ENCODE measurements at places on chromosomes 1 and 21.

GRCh38 chr1:54095546-54096226 is 42.3 kb downstream of the TCEANC2 start:
- DNase-seq: no peak

DNA sequence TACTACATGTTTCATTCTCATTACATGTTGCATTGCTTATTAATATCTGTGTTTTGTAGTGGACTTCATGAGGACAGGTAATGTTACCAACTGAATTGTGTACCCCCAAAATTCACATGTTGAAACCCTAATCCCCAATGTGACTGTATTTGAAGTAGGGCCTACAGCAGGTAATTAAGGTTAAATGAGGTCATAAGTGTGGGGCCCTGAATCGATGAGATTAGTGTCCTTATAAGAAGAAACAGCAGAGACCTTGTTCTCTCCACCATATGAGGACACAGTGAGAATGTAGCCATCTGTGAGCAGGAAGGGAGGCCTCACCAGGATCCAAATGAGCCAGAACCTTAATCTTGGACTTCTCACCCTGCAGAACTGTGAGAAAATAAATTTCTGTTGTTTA is 15.0 kb upstream of the IFNAR1 start:
- no peak for DNase-seq

- DNase-seq: peak; percentile 23
Measured at GRCh38 chr1:201693890-201694607, 134.9 kb upstream of the IPO9 start.

DNA sequence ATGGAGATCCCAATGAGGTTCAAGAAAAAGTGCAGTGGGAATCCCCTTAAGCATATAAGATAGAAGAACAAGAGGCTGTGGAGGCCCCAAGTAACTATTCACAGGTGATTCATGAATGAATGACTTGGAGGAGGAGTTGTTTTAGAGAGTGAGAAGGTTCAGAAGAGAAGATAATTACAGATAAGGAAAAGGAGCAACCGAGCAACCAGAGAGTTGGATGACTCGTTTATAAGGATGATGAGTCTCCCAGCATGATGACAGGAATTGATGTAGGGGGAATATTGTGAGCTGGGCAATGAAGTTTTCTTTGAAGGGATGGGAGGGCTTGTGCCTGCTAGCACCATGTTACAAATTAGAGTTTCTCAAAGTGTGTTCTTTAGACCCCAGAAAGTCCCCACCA is 9.8 kb downstream of the C8A start:
- no peak for DNase-seq

- DNase-seq: no peak
Measured at GRCh38 chr1:88735909-88736308, 51.8 kb downstream of the PKN2 start.

GRCh38 chr1:218336328-218336727 is 8.8 kb upstream of the TGFB2 start:
- no peak for DNase-seq

DNA sequence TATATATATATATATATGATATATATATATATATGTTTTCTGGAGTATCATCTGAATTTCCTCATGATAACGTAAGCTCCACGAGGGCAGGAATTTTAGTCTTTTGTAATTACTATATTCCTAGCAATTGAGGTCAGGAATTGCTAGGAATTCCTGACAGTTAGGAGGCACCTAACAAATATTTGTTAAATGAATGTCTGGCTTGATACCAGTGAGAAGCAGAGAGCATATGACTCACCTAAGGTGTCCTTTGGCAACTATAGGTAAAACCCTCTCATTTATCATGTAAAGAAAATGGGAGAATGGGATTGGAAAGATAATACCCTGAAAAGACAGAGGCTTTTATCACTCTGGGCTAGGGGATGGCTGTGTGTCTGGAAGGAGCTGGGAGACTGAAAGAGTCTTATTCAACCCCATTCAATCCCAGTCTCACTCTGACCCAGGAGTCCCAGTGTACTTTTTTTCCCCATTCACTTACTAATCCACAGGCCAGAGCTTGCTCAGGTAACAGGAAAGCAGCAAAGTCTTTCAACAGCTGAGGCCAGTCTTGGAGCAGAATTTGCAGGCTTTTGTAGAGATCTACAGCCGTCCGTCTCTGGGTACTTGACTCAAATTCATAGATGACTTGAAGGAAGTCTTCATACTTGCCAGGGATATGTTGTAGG is 71.2 kb downstream of the DAP3 start:
- no peak for DNase-seq

GRCh38 chr1:93738926-93739325 is 57.3 kb upstream of the BCAR3 start:
- DNase-seq: no peak

DNA sequence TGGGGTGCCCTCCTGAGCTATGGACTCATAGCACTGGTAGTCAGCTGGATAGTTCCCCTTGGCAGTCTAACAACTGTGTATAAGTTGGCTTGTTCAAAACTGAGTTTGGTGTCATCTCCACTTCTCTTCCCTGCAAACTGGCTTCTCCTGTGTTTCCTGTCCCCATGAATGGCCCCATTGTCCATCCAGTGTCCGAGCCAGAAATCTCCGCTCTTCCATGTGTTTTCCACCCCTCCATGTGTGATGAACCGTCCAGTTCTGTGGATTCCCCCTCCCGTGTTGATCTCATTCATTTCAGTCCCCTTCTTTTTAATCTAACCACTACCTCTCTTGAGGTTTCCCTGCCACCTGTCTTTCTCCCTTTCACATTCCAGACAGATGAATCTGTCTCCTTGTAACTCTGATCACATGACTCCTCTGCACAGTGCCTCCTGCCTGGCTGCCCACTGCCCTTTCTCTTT is 195.7 kb downstream of the ROR1 start:
- DNase-seq: no peak

GRCh38 chr1:52662645-52663313 is 29.8 kb downstream of the SHISAL2A start:
- no peak for DNase-seq

DNA sequence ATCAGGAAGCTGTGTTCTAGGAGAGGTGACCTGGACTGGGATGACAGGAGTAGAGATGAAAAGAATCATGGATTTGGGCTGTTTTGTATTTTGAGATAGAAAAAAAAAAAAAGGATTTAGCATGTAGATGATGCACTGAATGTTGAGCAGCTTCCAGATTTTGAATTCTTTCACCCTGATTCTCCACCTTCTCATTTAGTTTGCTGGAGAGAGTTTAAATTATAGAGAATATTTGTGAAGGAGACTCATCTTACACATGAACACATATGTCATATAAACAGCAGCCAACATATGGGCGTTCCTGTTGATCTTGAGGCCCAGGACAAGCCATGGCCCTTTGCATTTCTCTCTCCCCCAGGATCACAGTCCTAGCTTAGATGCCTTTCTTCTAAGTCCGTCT is 7.4 kb downstream of the RPTN start:
- no peak for DNase-seq

DNA sequence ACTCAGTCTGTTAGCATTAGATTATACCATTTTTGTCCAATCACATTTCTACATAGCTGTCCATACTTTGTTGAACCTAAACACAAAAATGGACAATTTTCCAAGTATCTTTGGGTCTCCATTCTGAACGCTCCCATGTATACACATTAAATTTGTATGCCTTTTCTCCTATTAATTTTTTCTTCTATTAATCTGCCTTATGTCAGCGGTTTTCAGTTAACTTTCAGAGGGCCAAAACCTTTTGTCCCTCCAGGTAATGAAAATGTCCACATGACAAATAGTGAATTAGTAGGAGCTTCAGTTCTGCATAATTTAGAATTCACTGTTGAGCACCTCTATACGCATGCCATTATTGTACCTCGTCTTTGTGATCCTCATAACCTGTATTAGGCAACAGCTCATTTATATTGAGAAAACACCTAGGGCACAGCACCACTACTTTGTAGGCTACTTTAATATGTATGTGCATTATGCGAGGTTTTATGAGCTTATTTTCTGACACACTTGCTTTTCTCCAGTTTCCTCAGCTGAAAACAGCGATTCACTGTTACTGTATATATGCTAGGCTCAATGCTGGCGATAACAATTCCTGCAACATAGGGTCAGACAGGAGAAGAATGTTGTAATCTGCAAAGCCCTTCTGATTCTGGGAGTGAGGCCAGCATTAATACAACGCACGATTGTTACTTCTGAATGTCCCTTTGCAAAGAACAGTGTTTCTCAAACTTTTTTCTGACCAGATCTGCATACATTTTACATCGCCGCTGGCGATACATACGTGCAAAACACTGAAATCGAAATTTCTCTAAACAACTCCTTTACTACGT is 1.1 kb upstream of the ABCD3 start:
- DNase-seq: no peak

DNA sequence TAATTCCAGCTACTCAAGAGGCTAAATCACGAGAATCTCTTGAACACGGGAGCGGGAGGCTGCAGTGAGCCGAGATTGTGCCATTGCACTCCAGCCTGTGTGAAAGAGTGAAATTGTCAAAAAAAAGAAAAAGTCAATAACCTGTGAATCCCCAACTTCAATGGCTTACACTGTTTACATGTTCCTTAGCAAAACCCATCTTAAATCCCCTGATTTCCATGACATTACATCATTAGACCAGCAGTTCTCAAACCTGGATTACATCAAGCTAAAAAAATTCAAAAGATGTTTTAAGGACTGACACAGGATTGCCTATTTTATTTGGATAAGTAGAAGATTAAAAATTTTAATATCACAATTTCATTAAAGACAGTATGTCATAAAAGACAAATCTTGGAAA is 12.4 kb downstream of the GPBP1L1 start:
- no peak for DNase-seq

DNA sequence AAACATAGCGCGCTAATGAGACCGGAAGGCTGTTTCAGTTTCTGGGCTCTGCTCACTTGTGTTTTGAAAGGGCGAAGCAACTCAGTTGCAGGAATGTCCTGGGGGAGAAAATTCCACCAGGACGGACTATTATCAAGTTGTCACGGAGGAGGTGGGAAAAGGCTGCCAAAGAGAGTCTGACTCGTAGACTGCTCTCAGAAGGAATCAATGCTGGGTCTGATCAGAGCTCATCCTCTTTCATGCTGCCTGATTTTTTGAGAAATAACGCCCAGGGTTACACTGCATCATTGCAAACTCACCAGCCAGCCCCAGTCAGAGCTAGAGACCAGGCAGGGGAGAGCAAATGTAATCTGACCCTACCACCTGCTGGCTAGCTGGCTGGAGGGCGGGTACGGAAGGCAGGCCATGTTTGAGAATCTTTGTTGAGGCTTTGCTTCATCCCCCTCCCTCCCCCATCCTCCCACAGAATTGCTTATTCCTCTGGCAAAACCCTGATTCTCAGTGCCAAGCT is 36.4 kb upstream of the BCL9 start:
- peak; percentile 65 for DNase-seq

GRCh38 chr1:207455183-207455754 is 1.1 kb downstream of the CR2 start:
- no peak for DNase-seq

- no peak for DNase-seq
Measured at GRCh38 chr1:54014009-54014629, 3.9 kb downstream of the LDLRAD1 start.

DNA sequence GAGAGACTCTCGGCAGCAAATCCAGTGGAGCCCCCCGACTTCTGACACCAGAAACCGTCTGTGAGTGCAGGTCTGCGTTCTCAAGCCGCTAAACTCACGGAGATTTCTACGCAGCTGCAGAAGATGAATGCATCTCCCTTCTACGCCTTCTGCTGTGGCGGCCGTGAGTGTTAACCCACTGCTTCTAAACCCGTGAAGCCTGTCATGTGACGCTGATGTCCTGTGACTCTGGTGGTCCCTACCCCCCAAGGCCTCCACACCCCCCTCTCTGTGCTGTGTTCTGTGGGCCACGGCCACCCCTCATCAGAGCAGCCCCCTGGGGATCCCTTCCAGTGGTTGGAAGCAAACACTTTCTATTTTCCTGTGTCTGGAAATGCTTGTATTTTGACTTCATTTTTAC is 33.9 kb upstream of the COL18A1 start:
- DNase-seq: no peak

- DNase-seq: no peak
Measured at GRCh38 chr1:52857443-52857842, 14.9 kb downstream of the ZYG11A start.

GRCh38 chr1:53258216-53258615 is 19.9 kb upstream of the MAGOH start:
- DNase-seq: no peak

DNA sequence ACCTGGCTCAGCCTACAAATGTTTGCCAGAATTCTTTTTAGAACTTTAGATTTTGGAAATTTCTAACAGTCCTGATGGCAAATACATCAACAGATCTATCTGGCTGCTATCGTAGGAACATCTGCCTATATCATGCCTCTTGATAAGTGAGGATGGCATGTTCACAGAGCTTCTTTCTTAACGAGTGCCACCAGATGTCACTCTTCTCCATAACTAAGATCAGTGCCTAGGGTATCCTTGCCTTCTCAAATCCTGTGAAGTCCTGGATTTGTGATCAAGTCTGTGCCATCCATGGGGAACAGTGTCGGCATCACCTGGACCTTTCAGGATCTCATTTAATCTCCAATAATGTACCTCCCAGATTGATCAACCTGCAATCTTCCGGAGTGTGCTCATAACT is 36.5 kb upstream of the CD5L start:
- DNase-seq: no peak

GRCh38 chr21:42474043-42474831 is 21.8 kb downstream of the RSPH1 start:
- DNase-seq: no peak

- DNase-seq: no peak
Measured at GRCh38 chr1:171467626-171468025, 17.7 kb upstream of the PRRC2C start.

- DNase-seq: no peak
Measured at GRCh38 chr1:22349362-22350043, 102.1 kb upstream of the ZBTB40 start.

DNA sequence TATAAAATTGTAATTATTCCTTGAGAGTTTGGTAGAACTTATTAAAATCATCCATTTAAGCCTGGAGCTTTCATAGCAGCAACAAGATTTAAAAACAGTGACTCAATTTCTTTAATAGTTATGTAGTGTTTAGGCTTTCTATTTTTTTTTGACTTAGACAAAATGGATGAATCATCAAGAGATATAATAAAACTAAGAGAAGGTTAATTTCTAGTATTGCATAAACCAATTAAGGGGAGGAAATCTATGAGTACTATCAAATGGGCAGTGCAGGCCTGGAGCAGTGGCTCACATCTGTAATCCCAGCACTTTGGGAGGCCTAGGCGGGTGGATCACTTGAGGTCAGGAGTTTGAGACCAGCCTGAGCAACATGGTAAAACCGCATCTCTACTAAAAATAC is 416.3 kb upstream of the USP24 start:
- DNase-seq: no peak

GRCh38 chr1:238681021-238681420 is 705.3 kb upstream of the CHRM3 start:
- DNase-seq: no peak

DNA sequence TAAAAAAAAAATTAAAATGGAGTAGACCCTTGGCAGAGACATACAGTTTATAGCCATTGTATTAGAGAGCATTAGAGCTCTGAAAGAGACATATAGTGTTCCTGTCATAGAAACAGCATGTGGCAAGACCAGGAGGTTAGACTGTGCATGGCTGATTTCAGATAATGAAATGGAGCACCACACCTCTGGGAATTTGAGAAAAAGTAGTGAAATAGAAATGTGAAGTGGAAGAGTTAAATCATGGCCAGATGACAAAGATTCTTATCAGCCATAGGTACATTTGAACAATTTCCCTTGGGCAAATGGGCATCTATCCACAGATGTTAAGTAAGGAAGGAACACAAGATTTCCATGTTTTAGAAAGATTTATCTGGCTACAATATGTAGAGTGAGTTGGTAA is 1083.1 kb downstream of the PLA2G4A start:
- DNase-seq: no peak

- no peak for DNase-seq
Measured at GRCh38 chr1:200831091-200831490, 41.7 kb upstream of the GPR25 start.

GRCh38 chr1:155485945-155486344 is 76.7 kb downstream of the ASH1L start:
- DNase-seq: no peak

Data from NCI-H1092 (cell line).